Esophagus mucosa (tissue), 1 donor: ENCODE measurements at places on chromosomes 5 and 9.
A peak's percentile ranks its signal among the peaks of the same experiment; 100 is the strongest.

DNA sequence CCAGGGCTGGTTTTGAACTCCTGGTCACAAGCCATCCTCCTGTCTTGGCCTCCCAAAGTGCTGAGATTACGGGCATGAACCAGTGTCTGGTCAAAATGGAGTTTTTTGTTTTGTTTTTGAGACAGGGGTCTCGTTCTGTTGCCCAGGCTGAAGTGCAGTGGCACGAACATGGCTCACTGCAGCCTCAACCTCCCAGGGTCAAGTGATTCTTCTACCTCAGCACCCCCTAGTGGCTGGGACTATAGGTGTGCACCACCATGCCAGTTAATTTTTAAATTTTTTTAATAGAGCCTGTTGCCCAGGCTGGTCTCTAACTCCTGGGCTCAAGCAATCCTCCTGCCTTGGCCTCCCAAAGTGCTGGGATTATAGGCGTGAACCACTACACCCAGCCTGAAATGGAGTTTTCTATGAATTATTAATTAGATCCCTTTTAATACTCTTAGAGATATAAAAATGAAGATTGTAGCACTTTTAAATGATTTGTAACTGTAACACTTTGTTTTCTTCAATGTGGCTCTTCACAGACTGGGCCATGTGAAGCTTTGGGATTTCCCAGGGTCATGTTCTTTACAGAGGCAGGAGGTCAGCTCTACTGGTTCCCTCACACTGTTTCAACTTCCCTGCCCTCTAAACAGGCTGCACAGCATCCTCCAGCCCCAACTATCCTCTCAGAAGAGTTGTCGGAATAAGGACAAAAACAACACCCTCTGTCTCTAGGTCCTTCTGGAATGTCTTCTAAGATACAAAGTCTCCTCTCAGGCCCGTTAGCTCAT is 32.7 kb upstream of the SPARC start:
- peak; percentile 44 for ATAC-seq

DNA sequence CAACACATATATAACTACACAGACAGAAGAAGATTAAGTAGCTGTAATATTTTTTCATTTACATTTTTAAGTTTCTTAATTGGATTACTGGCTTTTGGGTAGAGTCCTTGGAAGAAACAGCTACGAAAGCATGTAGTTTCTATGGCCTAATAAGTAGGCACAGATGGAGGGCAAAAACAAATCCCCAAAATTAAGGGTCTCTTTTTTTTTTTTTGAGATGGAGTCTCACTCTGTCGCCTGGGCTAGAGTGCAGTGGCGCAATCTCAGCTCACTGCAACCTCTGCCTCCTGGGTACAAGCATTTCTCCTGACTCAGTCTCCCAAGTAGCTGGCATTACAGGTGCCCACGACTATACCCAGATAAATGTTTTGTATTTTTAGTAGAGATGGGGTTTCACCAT is 27.1 kb upstream of the MTMR12 start:
- ATAC-seq = no peak

DNA sequence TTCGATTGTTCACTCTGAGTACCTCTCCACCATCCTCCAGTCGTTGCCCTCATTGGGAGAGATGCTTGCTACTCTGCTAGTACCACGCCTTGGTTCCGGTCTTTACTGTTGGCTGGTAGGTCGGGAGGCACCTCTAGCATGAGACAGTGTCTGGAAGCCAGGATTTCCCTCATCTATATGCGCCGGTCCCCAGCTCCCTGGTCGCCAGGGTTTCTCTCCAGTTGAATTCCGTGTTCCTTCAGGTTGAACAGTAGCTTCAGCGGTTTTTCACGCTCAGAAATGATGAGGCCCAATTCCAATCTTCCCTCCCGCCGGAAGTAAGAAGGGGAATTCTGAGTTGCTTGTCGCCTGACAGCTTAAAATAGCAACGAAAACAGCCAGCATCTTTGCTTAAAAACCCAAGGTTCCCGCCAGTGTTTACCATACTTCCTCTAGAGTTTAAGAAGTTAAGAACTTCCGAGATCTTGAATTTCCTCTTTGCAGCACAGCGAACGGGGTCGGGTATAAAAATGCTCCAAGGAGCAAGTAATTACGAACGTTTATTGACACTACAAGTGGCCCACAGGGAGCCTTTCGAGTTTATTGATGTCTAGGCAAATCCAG is 1.3 kb upstream of the ST8SIA4 start:
- ATAC-seq = no peak

GRCh38 chr9:89449261-89449671 is 48.6 kb downstream of the SEMA4D start:
- ATAC-seq = no peak

DNA sequence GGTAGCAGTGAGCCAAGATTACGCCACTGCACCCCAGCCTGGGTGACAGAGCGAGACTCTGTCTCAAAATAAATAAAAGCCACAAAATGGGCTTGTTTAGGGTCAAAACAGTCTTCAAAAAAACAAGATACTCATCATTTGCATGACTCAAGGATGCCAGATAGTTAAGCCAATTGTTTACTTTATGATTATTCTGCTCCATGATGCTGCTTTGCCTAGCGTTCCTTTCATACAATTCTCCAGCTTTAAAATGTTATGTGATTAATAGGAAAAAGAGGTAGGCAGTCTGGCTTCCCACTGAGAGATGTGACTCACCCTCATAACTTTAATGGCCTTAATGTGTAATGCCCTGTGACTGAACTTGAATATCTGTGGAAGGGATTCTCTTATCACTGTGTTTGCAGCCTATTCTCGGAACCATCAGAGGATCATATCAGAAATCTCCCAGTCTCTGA is 364.6 kb upstream of the TRPC7 start:
- no peak for ATAC-seq

GRCh38 chr9:130763331-130764171 is 70.0 kb downstream of the EXOSC2 start:
- no peak for ATAC-seq

GRCh38 chr9:107249665-107250285 is 33.3 kb upstream of the RAD23B start:
- ATAC-seq = no peak

DNA sequence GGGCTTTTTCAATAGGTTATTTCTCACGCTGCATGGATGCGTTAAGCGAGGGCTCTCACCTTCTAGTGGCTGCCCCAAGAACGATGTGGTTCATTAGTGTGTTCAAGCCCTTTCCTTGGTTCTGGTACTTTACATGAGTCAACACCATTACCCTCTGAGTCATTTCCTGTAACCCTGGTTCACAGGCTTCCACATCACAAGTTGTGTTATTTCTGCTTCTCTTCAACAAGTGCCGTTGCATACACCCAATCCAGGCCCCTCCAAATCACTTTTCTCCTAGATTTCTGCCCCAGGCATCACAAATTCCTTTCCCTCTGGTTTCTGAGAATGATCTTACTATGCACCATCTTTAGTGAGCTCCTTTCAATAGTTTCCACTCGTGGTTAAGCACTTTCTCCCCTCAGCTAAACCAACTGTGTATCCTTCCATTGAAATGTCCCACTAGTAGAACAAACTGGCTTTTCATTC is 69.5 kb upstream of the RAD23B start:
- peak; percentile 86 for ATAC-seq

- no peak for ATAC-seq
Observed at GRCh38 chr5:149239917-149240316, 31.7 kb upstream of the AFAP1L1 start.

DNA sequence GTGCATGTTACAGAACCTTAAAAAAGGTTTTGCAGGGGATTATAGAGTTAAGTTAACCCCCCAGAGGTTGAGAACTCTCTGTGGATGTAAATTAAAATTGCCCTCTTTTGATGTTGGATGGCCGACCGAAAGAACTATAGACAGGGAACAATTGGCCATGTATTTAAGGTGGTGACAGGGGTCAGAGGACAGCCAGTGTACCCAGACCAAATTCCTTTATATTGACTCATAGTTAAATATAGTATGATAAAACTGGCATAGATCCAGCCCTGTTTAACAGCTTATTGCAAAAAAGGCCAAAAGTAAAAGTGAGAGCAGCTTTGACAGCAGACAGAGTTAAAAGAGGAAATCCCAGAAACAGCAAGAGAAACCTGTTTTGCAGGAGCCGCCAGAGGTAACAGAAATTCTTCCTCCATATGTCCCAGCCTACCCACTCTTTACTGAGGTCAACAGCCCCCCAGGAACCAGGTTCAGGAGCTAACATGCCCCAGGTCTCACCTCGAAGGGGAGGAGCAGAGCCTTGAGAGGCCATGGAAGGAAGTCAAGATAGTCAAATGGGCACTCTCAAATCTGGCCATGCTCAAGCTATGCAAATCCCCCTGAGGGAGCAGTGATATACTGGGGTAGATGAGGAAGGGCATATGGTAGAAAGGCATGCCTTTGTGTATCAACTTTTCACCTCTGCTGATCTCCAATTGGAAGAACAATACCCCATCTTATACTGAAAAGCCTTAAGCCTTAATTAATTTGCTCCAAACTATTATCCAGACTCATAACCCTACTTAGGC is 156.4 kb upstream of the COX7C start:
- no peak for ATAC-seq

GRCh38 chr5:60354311-60354710 is 345.7 kb downstream of the DEPDC1B start:
- no peak for ATAC-seq

- no peak for ATAC-seq
Observed at GRCh38 chr5:132750471-132751230, 3.4 kb downstream of the CCNI2 start.

DNA sequence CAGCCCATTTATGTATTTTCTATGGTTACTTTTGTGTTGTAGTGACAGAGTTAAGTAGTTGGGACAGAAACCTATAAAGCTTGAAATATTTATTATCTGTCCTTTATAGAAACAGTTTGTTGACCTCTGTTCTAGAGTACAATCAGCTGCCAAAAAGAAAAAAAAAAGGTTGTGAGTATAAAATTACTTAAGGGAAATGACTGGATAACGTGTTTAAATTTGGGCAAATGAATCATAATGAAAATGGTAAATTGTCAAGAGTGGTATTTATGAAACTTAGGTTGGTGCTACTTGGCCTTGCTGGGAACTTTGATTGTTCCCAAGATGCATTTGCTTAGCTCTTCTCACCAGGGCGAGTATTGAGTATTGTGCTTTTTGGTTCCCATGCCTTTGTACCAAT is 70.2 kb upstream of the IL6ST start:
- no peak for ATAC-seq

DNA sequence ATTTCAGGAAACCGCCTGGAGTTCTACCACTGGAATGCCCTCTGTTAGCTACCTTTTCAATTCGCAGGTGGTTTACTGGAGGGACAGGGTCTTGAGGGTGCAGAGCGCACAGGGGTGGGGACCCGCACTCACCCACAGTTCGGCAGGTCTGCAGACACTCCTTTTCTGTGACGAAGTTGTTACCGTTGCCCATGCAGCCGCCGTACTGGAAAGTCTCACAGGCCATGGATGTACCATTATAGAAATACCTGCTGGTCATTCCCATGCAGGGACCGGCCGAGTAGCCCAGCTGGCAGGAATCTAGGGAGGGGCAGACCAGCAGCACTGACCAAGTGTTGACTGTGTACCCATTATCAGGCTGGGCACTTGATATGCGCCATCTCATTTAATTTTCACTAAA is 16.8 kb downstream of the AMBP start:
- ATAC-seq = no peak

DNA sequence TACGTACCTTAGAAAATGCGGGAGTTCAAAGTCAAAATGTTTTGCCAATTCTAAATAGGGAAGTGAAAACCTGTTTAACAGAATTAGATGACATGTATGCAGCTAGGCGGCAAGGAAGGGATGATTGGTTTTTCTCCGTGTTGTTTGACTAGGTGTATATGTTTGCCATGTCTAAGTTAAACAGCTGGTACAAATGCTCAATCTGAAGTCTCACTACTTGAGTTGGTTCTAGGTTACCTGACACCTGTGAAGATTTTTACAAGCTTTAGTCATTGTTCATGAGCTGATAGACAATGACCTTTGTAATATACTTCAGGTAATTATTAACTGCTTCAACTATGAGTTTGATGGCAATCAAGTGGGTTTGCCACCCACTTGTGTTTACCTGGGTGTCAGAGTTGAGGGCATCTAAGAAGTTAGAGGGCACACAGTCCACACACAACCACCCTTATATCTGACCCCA is 74.3 kb downstream of the SLC44A1 start:
- no peak for ATAC-seq

DNA sequence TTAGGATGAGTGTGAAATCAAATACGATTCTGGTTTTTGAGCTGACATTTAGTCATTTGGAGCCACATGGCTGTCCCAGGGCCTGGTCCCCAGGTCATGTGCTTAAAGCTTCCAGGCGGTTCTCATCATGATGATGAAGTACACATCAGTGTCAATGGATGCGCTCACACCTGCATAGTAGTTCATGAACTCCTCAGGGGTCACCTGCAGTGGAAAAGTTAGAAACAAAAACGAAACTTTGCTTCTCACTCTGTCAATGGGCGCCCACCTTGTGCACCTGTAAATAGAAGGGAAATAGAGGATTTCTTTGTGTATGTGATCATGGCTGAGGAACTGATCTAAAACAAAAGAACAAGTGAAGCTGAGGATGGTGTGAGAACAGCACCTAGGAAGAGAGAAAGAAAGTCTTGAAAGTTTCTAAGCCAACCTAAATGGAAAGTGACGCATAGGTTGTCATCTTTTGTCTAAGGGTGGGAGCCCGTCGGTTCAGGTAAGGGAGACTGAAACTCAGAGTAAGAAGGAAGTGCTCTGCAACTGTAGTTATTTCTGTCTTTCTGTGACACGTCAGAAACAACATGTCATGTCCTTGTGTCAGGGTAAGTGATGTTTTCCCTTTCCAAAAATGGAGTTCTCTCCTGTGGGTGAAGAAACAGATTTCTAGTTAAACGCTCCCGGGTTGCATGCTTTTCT is 33.8 kb downstream of the CAPSL start:
- ATAC-seq = no peak

DNA sequence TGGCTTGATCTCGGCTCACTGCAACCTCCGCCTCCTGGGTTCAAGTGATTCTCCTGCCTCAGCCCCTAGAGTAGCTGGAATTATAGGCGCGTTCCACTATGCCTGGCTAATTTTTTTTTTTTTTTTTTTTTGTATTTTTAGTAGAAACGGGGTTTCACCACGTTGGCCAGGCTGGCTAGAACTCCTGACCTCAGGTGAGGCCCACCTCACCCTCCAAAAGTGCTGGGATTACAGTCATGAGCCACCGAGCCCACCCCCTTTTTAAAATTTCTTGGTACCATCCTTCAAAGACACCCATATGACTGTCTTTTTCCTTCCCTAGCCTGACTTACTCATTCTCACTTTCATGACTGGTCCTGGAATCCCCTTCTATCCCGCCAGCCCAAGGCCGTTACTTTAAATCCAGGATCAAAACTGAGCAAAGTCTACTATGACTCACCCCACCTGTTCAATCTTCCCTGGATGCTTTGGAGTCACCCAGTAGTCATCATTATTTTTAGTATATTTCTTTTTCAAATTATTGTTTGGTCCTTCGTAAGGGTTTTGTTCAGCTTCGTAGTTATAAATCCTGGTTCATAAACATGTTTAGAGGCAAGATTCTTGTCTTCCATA is 1.2 kb upstream of the TBCA start:
- no peak for ATAC-seq

- peak; percentile 76 for ATAC-seq
Observed at GRCh38 chr9:71719562-71719961, 48.8 kb downstream of the CEMIP2 start.
